Bladder microvascular endothelial cell (primary cell): ENCODE measurements at places on chromosomes 4 and X. TPM values are rescaled to one million over a fixed set of nuclear protein-coding genes. Genes with fewer than 3 reads are reported as not detected.

Gene MND1
- total RNA-seq = 3.4 and 6.5 TPM in 2 replicates

Gene GK2
- not detected in 2 replicates for total RNA-seq

Gene GABRG1
- total RNA-seq = not detected in 2 replicates

Gene PABPC1L2B
- not detected in 2 replicates for total RNA-seq

Gene ZDHHC15
- under 0.01 and 0.06 TPM in 2 replicates for total RNA-seq

Gene SLC10A6
- total RNA-seq = 0.25 and 3.1 TPM in 2 replicates

Gene USP17L28
- total RNA-seq = not detected in 2 replicates

Gene MAGEA8
- total RNA-seq = not detected in 2 replicates

Gene SMPX
- total RNA-seq = not detected in 2 replicates

Gene CD99
- 242 and 300 TPM in 2 replicates for total RNA-seq

Gene OTUD6A
- total RNA-seq = not detected in 2 replicates

Gene MAGIX
- total RNA-seq = 0.32 and 1.1 TPM in 2 replicates

Gene SORBS2
- total RNA-seq = 53.9 and 261 TPM in 2 replicates

Gene CLCN3
- 36.4 and 154 TPM in 2 replicates for total RNA-seq

Gene EDNRA
- total RNA-seq = 0.16 and 0.25 TPM in 2 replicates

Gene F8A3
- 0.76 and 1.1 TPM in 2 replicates for total RNA-seq

Gene HOPX
- 0.13 and 1.1 TPM in 2 replicates for total RNA-seq

Gene SMIM31
- total RNA-seq = not detected in 2 replicates

Gene PGAM4
- not detected in 2 replicates for total RNA-seq

Gene AMER1
- 0.81 and 2.4 TPM in 2 replicates for total RNA-seq

Gene PNMA6A
- total RNA-seq = 0.32 and 0.94 TPM in 2 replicates

Gene PASD1
- total RNA-seq = not detected in 2 replicates

Gene GAGE2A
- total RNA-seq = not detected in 2 replicates

Gene SPANXN3
- not detected in 2 replicates for total RNA-seq
